ENCODE measurements at places on chromosomes 6 and 20. TPM values are rescaled to one million over a fixed set of nuclear protein-coding genes. Genes with fewer than 3 reads are reported as not detected.

DNA sequence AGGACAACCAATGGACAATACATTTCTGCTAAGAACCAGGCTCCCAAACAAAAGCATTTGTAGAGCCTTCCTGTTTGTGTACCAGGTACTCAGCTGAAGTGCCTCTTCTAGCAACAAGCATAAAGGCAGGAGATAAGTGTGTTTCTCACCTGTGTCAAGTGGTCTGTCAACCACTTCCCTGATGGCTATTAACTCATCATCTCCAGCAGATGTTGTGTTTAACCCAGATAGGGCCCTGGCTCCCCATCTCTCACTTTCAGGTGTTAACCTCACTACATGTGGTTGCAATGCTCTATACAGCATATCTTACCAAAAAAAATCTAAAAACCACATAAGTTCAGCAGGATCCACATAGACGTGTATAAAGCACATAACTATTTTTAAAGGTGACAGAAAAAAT is 9.6 kb upstream of the IL17A start:
- DNase-seq: no peak

DNA sequence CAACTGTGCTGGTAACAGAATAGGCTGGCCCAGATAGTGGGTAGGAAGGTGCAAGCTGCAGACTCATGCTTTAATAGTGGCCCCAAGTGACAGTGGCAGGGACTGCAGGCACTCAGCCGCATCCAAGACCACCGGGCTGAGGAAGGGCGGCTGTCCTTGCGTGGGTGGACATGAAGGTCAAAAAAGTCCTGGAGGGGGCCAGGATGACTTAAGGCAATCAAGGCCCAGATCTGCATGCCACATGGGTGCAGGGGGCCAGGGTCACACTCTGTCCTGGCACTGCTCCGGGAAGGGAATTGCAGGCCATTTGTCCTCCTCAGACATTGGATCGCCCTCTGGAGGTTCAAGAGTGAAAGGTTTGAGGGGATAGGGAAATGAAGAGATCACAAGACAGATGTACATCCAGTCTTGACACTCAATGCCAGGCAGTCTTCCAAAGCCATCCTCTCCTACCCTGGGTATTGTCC is 10.4 kb upstream of the VNN2 start:
- peak; percentile 65 for DNase-seq

DNA sequence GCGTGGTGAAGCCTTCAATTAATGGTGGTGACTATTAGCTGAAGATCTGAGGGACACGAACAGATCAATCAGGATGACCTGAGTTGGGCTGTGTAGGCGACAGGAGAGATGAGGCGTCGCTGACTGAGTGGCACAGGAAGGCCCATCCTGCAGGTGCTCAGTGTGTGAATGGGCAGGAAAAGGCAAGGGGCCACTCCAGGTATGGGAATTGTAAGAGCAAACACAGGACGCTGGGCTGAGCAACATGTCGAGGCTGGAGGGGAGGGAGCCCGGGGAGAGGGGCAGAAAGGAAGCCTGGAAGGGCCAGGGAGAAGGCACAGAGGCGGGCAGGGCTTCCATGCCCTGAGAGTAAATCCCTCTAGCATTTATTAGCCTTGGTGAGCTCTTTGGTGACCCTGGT is 151.0 kb downstream of the VEGFA start:
- no peak for DNase-seq

GRCh38 chr6:124028117-124028516 is 224.5 kb downstream of the NKAIN2 start:
- DNase-seq: no peak

GRCh38 chr6:117298941-117299340 is 33.6 kb downstream of the VGLL2 start:
- DNase-seq: no peak

- no peak for DNase-seq
Observed at GRCh38 chr6:65546894-65547293, 160.1 kb downstream of the EYS start.

GRCh38 chr20:63895952-63896263 is 982 bp downstream of the DNAJC5 start:
- peak; percentile 79 for DNase-seq

GRCh38 chr20:44594730-44595129 is 12.4 kb downstream of the PKIG start:
- DNase-seq: peak; percentile 46

GRCh38 chr6:67698534-67698933 is 936.5 kb upstream of the ADGRB3 start:
- no peak for DNase-seq

DNA sequence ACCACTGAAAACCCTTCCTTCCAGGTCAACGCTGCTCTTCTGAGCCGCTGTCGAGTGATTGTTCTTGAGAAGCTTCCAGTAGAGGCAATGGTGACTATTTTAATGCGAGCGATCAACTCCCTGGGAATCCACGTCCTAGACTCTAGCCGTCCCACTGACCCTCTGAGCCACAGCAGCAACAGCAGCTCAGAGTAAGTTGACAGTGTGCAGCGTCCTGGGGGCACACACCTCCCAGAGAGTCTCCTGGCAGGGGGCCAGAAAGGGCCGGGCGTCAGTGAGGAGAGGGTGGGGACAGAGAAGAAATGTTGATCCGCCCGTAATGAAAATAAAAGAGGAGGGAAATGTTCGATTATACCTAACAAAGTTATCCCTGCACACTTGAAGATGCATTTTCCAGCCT is 5.0 kb downstream of the WRNIP1 start:
- no peak for DNase-seq

DNA sequence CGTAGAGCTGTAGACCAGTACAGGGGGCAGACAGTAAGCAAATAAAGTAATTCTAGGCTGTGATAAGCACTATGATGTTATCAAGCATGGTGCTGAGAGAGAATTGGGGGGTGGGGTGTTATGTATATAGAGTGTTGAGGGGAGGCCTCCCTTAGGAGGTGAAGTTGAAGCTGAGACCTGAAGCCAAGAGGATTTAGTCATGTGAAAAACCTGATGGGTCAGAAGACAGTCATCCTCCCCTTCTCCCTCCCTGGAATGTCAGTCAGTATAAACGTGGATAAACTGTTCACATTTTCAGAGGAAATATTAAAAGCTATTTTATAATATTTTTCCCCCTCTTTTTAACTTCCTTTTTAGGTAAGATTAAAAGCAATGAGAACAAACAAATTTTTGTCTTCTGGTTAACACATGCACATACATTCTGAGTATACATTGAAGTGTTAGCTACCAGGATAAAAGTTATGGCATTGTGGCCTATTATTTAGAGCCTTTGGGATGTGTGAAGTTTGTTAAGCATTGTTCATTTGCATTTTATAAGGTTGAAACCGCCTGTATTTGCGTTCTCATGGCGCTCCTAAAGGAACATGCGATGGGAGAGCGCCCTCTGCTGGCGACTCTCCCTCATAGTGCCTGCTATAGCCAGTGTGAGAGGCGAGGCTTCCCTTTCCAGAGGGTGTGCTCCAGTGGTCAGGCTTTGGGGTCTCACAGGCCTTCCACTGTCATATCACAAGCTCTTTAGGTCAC is 35.4 kb upstream of the MAPK13 start:
- peak; percentile 58 for DNase-seq

DNA sequence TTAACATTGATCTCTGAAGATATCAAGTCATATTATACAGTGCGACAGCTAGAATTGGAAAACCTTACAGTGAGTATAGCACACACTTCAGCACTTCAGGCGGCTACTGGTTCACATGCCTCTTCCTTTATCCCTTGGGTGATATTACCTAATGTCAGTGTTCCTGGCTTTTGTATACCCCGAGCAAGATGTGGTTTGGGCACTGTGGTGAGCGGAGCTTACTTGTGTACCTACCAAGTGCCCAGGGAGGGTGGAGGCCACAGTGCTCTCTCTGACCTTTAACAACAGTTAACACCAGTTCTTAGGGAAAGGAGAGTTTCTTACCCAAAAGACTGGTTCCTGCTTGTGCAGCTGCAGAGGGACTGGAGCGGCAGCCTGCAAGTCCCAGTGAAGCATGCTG is 64.4 kb downstream of the PTPN1 start:
- DNase-seq: no peak

- peak; percentile 47 for DNase-seq
Observed at GRCh38 chr6:89745716-89746115, 73.9 kb downstream of the MDN1 start.

DNA sequence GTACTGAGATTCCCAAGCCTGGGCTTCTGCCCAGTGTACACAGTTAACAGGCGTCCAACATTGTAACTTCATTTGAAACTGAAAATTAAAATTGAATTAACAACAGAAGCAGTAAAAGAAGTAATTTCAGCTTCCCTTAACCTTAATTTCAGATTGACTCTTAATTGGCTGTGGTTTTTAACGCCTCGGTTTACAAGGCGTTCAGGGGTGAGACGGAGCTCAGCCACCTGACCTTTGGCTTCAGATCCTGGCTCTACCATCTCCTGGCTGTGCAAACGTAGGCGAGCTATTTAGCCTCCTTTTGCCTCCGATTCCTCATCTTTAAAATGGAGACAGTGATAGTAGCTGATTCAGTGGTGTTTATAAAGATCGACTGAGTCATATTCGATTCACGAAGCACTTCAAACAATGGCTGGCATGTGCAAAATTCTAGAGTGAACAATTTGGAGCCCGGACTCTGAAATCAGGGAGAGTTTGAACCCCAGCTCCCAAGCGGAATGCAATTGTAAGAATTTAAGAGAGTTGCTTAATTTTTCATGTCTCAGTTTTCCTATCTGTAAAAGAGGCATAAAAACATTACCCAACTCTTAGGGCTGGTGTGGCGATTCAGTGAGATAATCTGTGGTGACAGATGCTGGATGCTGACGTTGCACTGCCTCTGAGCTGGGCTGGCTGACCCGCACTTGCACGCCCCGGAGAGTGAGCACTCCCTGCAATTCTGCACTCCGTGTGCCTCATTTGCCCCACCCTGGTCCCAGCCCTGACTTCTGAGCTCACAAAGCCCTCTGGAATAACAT is 23.5 kb upstream of the OCSTAMP start:
- no peak for DNase-seq

The EPPIN gene
- total RNA-seq: not detected

The HLA-DRB5 gene
- total RNA-seq: not detected

The ZKSCAN8 gene
- total RNA-seq: 6.4 TPM

The CYP24A1 gene
- total RNA-seq: 6.9 TPM

The SOBP gene
- 0.38 TPM for total RNA-seq

The MUCL3 gene
- under 0.01 TPM for total RNA-seq

The RIPOR2 gene
- total RNA-seq: not detected

The MAP3K5 gene
- 11.1 TPM for total RNA-seq

The PRDM13 gene
- not detected for total RNA-seq

The CAGE1 gene
- not detected for total RNA-seq

The TTI1 gene
- 14.7 TPM for total RNA-seq

The TFAP2C gene
- total RNA-seq: 2.9 TPM

The FAM162B gene
- not detected for total RNA-seq

The ANKEF1 gene
- total RNA-seq: 5.2 TPM
